Naive thymus-derived CD4-positive, alpha-beta T cell (primary cell): ENCODE measurements at places on chromosomes 11 and 22. TPM values are rescaled to one million over a fixed set of nuclear protein-coding genes. Genes with fewer than 3 reads are reported as not detected.

DNA sequence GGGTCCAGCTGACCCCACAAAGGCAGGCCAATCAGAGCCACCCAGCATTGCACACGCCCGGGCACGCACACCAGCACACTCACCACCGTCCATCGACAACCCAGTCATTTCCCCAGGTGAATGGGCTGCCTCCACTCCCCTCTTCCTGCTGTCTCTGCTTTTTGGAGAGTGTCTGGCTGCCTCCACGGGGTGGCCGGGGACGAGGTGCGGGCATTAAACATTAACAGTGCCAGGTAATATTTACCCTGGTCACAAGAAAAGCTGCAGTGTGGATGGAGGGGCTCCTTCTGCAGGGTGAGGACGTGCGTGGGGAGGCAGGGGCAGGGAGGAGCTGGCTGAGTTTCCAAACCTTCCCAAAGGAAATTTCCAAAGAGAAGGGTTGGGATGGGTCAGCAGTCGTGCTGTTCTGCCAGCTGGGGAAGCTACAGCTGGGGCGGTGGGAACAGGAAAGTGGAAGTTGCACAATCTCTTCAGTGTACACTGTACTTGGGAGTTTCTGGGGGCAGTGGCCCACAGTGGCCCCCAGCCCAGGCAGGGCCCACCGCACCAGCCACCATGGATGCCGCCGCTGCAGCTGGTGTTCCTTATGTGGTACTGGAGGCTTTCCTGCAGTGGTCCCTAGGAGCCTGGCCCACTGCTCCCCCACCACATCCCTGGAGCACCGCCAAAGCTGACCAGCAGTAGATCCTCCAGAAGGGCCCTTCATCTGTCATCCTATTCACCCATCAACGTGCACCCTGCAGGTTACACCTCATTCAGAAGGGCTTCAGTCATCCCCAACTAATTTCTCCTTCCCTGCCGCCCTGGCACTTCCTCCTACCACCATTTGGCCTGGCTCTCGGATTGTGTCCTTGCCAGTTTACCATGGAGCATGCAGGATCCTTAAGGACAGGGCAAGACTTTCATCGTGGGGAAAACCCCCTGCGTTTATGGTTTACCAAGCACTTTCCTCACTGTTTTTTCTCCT lies at the start of gene FXYD2:
Gene FXYD2, minus strand, starts transcription at position 174 of the 967 bp plus-strand sequence. Its CDS starts 66 bp downstream, at position 108.
- H3K27ac ChIP-seq: peak within 1 kb of the TSS; percentile 41
- no peak within 1 kb of the TSS for H3K4me3 ChIP-seq
- no peaks in the 10 kb centered on the region for H3K36me3 ChIP-seq
- H3K4me1 ChIP-seq: peaks cover 39% of the 10 kb centered on the region

Gene OR52I2
- polyA plus RNA-seq: not detected

DNA sequence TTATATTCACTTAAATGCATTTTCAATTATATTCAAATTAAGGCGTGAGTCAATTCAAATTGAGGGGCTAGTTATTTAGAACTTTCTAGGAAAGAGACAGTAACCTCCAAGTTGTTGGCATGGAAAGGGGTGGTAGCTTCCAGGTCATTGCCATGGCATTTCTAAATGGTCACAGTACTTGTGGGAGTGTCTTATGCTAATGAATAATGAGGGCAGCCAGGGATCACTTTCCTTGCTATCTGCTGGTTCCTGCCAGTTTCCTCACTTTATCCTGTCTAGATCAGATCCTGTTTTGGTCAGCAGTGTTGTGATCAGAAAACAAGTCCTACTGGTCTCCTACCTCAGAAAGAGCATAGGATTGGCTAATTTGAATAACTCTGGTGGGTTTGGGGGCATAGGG lies 21.8 kb upstream of the RNASEH2C start:
- H3K4me1 ChIP-seq: no peaks in the 10 kb centered on the region
- H3K36me3 ChIP-seq: no peaks in the 10 kb centered on the region
- no peak overlapping the region for H3K27ac ChIP-seq

Gene NAGA
- polyA plus RNA-seq: 12.5 TPM

GRCh38 chr11:628056-628455 lies 1.1 kb upstream of the SCT start:
- no peak overlapping the region for H3K4me3 ChIP-seq
- peaks cover 7% of the 10 kb centered on the region for H3K4me1 ChIP-seq
- no peaks in the 10 kb centered on the region for H3K36me3 ChIP-seq
- H3K27ac ChIP-seq: no peak overlapping the region
- H3K27me3 ChIP-seq: no peaks in the 10 kb centered on the region
- DNase-seq: no peak

GRCh38 chr11:18322818-18323570 lies 627 bp downstream of the GTF2H1 start:
- H3K27ac ChIP-seq: peak overlapping the region; percentile 97
- H3K4me1 ChIP-seq: peaks cover 32% of the 10 kb centered on the region
